Activated CD4-positive, alpha-beta memory T cell treated with anti-CD3 and anti-CD28 coated beads for 36 hours (primary cell): ENCODE measurements at places on chromosomes 1 and 21. TPM values are rescaled to one million over a fixed set of nuclear protein-coding genes. Genes with fewer than 3 reads are reported as not detected.

CCSAP gene
- total RNA-seq: 9.8 TPM

DNA sequence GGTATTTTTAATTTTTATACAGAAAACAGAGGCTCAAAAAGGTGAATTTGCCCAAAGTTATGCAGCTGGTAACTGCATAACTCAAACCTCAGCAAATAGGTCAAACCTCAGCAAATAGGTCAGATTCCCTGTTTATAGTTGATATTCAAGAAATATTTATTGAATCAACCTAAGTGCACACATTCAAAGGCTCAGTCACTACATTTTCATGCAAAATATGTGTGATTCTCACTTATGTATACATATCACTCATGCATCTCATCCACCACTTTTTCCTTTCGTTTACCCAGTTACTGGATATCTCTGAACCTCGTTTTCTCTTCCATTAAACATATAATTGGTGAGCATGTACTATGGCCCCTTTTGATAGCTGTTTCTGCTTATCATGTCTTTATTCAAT, 158.3 kb upstream of the C1orf21 start:
- H3K27me3 ChIP-seq: peaks cover 1% of the 10 kb centered on the region
- no peaks in the 10 kb centered on the region for H3K4me1 ChIP-seq

DNA sequence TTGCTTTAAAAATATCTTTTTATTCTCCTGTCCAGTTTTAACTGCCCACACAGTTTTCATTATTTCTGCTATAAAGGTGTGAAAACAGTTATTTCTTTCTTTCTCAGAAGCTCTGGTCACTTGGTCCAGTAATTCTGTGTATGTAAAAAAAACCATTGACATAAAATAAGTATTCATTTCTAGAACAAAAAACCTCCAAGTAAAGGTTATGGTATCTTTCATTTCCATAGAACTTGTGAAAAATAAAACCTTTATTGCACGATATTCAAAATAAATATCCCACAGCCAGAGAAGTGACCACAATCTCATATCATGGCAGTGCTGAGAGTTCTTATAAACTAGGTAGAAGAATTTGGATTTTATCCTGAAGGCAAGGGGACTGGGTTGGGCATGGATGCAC, 96.9 kb upstream of the TNFSF4 start:
- H3K27me3 ChIP-seq: peaks cover 1% of the 10 kb centered on the region
- peaks cover 9% of the 10 kb centered on the region for H3K4me1 ChIP-seq
- H3K36me3 ChIP-seq: peaks cover 3% of the 10 kb centered on the region
- no peak overlapping the region for H3K4me3 ChIP-seq
- DNase-seq: no peak

DNA sequence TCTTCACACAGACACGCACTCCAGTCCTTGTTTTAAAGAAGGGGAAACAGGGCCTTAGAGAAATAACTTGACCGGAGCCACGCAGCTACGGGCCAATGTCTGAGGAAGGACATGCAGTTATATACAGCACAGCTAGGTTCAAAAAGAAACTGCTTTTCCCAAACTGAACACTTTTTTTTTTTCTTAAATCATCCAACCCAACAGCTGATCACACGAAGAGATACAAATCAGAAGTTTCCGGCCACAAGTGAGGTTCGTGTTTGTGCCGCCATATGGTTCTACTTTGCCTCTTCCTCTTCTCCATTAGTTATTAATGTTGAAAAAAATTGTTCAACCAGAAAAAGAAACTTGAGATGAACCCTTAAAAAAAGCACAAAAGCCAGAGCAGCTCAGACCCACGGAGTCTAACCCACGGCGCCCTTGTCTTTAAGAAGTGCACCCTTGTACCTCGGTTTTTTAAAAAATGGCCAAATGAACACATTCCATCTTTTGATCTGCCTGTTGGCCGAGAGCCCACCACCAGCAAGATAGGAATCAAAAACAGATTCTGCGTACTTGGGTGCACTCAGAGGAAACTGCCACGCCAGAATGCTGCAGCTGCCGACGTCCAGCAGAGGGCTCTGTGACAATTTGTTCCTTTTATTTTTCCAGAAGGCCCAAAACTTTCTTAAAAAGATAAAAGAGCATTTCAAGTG, 78.9 kb downstream of the SLC66A1 start:
- peak overlapping the region; percentile 76 for H3K4me3 ChIP-seq
- DNase-seq: peak; percentile 69
- peak overlapping the region; percentile 94 for H3K27ac ChIP-seq
- H3K27me3 ChIP-seq: no peaks in the 10 kb centered on the region
- H3K4me1 ChIP-seq: peaks cover 76% of the 10 kb centered on the region

ALX3 gene
- total RNA-seq: not detected

GRCh38 chr1:182317611-182318161, 73.9 kb downstream of the GLUL start:
- no peak overlapping the region for H3K27ac ChIP-seq
- no peaks in the 10 kb centered on the region for H3K36me3 ChIP-seq
- no peak for DNase-seq
- no peaks in the 10 kb centered on the region for H3K4me1 ChIP-seq
- no peak overlapping the region for H3K4me3 ChIP-seq
- peaks cover 1% of the 10 kb centered on the region for H3K27me3 ChIP-seq

RNF186 gene
- total RNA-seq: not detected

GRCh38 chr1:26690157-26690556, 5.7 kb upstream of the ARID1A start:
- no peak overlapping the region for H3K4me3 ChIP-seq
- no peak overlapping the region for H3K27ac ChIP-seq
- H3K27me3 ChIP-seq: no peaks in the 10 kb centered on the region

GRCh38 chr1:209791920-209792319, 7.6 kb upstream of the C1orf74 start:
- H3K27me3 ChIP-seq: peaks cover 16% of the 10 kb centered on the region
- DNase-seq: no peak
- peaks cover 3% of the 10 kb centered on the region for H3K4me1 ChIP-seq
- H3K36me3 ChIP-seq: no peaks in the 10 kb centered on the region
- no peak overlapping the region for H3K4me3 ChIP-seq

DNA sequence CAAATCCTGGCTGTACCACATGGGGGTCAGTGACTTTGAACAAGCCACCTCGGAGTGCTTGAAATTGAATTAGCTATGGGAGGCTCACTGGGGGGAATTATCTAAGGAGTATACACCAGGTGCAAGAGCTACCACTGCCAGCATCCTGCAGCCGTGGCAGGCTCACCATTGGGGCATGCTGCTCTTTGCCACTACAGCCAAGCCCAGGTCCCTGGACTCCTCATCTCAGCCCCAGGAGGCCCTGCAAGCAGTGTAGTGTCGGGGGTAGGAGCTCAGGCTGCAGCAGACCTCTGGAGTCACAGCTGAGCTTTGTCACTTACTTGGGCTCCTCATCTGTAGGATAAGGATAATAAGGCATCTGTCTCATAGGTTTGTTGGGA, 35.3 kb downstream of the ACOT11 start:
- H3K27ac ChIP-seq: no peak overlapping the region
- no peak overlapping the region for H3K4me3 ChIP-seq
- H3K27me3 ChIP-seq: no peaks in the 10 kb centered on the region
- H3K36me3 ChIP-seq: no peaks in the 10 kb centered on the region
- H3K4me1 ChIP-seq: no peaks in the 10 kb centered on the region
- DNase-seq: no peak

DNA sequence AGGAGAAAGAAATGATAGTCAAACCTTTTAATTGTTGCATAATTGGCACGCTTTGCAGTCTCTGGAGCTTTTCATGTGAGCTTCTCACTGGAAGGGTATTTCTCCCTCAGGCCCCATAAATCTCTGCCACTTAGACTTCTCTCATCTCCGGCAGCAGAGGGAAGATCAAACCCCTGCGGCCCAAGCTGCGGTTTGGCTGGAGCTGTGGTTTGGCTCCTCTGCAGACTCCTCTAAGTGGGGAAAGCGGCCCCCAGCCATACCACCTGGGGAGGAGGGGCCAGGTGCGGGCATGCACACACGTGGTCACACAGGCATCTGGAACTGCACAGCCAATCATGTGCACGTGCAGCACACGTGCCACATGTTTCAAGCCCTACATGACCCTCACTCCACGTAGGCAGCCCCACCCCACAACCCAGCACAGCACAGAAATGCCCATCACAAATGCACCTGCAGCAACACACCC, 58.3 kb downstream of the UBE2T start:
- H3K36me3 ChIP-seq: no peaks in the 10 kb centered on the region
- peaks cover 13% of the 10 kb centered on the region for H3K4me1 ChIP-seq

TMCC2 gene
- 9.8 TPM for total RNA-seq

GRCh38 chr1:79431340-79431739, 424.8 kb upstream of the ADGRL4 start:
- no peak for DNase-seq
- H3K36me3 ChIP-seq: no peaks in the 10 kb centered on the region

CD1E gene
- total RNA-seq: not detected

PRDM16 gene
- total RNA-seq: not detected

DNA sequence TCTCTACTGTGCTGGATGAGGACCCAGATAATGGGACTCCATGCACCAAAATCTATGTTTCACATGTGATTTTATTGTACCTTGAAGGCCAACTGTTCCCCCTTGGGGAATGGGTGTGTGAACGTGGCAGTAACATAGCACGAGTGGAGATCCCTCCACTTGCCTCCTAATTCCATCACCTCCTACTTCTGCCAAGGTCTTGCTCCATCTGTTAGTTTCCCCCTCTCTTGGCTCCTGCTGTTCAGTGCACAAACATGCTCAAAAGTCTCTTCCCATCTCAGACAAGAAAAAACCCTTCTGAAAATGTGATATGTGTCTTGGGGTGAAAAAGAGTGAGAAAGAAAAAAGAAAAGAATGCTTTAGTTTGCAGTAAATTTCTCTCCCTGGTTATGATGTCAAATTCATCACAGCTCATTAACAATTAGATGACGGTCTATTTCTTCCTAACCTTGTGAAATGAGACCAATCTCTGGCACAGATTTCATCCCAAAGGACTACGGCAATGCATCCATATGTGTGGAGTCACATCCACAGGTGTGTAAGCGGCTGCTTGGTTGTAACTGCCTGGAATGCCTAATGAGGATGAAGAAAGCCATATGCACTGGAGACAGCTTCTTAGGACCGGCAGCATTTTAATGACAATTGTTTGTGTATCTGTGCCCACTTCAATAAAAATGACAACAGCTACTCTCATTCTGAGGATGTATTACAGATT, 79.3 kb upstream of the DIRAS3 start:
- no peak overlapping the region for H3K4me3 ChIP-seq
- no peaks in the 10 kb centered on the region for H3K36me3 ChIP-seq
- H3K27me3 ChIP-seq: no peaks in the 10 kb centered on the region
- H3K4me1 ChIP-seq: no peaks in the 10 kb centered on the region

DNA sequence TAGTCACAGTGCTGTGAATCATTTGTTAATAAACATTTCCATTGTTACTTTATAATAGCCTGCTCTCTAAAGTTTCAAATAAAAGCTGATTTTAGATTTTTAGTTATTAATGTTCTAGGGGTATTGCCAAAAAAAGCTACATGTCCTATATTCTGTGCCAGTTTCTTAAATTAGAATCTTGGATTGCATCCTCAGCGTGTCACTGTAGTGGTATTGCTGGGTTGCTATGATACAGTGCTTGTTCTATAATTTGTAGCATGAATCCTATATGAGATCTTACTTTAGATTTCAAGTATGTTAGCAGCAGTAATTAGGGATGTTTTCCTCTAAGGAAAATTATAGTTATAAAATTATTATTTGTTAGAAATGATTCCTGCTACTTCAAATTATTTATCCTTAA, 16.4 kb downstream of the PPP2R5A start:
- H3K36me3 ChIP-seq: peaks cover 7% of the 10 kb centered on the region
- no peak for DNase-seq
- no peak overlapping the region for H3K27ac ChIP-seq
- no peak overlapping the region for H3K4me3 ChIP-seq
- H3K4me1 ChIP-seq: peaks cover 54% of the 10 kb centered on the region
- no peaks in the 10 kb centered on the region for H3K27me3 ChIP-seq

- DNase-seq: no peak
- H3K4me1 ChIP-seq: no peaks in the 10 kb centered on the region
- peaks cover 4% of the 10 kb centered on the region for H3K27me3 ChIP-seq
- no peak overlapping the region for H3K4me3 ChIP-seq
- H3K36me3 ChIP-seq: no peaks in the 10 kb centered on the region
Observed at GRCh38 chr1:183165456-183165855, 20.6 kb upstream of the LAMC2 start.

GRCh38 chr1:41028034-41028642, 6.6 kb upstream of the SLFNL1 start:
- H3K4me3 ChIP-seq: no peak overlapping the region
- H3K36me3 ChIP-seq: peaks cover 21% of the 10 kb centered on the region
- H3K27ac ChIP-seq: no peak overlapping the region
- DNase-seq: no peak
- no peaks in the 10 kb centered on the region for H3K4me1 ChIP-seq
- H3K27me3 ChIP-seq: no peaks in the 10 kb centered on the region

MAST2 gene
- total RNA-seq: 25.1 TPM

FCAMR gene
- total RNA-seq: not detected

GRCh38 chr1:12756768-12757413, 10.9 kb downstream of the CFAP107 start:
- H3K27ac ChIP-seq: no peak overlapping the region
- H3K27me3 ChIP-seq: peaks cover 16% of the 10 kb centered on the region
- no peak for DNase-seq
- no peaks in the 10 kb centered on the region for H3K4me1 ChIP-seq
- H3K4me3 ChIP-seq: no peak overlapping the region

IL20 gene
- total RNA-seq: not detected

GRCh38 chr21:43658088-43658741, 1.1 kb downstream of the HSF2BP start:
- H3K4me1 ChIP-seq: peaks cover 37% of the 10 kb centered on the region
- DNase-seq: no peak

DNA sequence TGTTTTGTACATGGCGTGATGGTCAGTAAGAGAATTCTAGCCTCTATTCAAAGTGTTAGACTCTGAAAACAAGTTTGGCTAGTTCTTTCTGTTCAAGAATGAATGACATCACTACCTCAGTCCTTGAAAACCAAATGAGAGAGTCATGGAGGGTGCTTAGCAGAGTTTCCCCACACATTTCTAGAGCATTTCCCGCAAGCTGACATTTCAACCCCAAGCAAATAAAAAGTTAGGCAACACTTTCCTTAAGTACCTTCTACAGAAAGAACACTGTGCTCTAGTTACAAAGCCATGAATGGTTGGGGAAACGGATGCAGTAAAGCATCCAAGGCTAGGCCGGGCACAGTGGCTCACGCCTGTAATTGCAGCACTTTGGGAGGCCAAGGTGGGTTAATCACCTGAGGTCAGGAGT, 47.9 kb upstream of the SLC44A3 start:
- H3K4me3 ChIP-seq: no peak overlapping the region
- no peak overlapping the region for H3K27ac ChIP-seq
- no peak for DNase-seq
- H3K27me3 ChIP-seq: peaks cover 2% of the 10 kb centered on the region
- no peaks in the 10 kb centered on the region for H3K4me1 ChIP-seq

GRCh38 chr1:17333081-17333480, 25.1 kb downstream of the PADI4 start:
- no peak overlapping the region for H3K4me3 ChIP-seq
- H3K36me3 ChIP-seq: no peaks in the 10 kb centered on the region
- no peaks in the 10 kb centered on the region for H3K4me1 ChIP-seq
- H3K27me3 ChIP-seq: peaks cover 23% of the 10 kb centered on the region
- no peak overlapping the region for H3K27ac ChIP-seq
- DNase-seq: no peak

AIRE gene
- total RNA-seq: not detected

GFI1 gene
- total RNA-seq: 55.3 TPM

BSND gene
- not detected for total RNA-seq

HORMAD1 gene
- not detected for total RNA-seq
